Suppressor macrophage (primary cell): ENCODE measurements at places on chromosomes 12 and 14.

DNA sequence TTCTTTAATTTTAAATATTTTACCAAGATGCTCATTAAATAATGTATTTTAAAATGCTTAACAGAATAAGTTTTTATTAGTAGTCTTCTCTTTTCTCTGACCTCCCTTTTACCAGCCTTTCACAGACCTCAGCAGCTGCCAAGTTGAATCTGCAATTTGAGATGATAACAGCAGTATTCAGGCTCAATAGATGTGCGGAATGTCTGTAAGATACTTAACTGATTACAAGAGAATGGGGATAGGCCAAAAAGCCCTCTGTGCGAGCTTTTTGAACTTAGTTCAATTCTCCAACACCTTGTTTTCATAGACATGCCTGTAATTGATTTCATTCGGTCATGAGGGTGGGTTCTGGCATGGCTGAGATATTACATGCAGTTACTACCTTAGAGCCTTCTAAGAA is 277.2 kb downstream of the TMTC2 start:
- no peak for DNase-seq

- no peak for DNase-seq
These were observed 51.0 kb upstream of the SOCS2 start for GRCh38 chr12:93521225-93522080.

DNA sequence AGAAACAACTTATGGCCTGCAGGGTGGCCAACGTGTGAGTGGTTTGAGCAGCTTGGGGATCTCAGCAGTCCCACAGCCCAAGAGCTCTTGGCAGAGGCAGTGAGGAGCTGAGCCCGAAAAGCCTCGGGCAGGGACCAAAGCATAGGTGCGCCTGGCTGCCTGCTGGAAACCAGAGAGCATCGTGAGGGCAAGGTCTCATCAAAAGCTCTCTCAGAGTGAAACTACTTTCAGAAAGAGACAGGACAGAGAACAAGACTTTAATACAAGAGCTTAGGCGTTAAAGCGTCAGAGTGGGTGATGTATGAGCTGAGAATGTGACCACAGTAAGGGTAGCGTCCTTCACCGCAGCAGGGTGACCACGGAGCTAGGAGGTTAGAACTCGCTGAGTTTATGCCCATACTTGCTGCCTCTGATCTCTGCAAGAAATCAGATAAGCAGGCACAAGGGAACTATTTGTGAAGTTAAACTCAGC is 30.8 kb downstream of the LGMN start:
- no peak for DNase-seq

- DNase-seq = no peak
These were observed 451.9 kb upstream of the FBXO33 start for GRCh38 chr14:39884091-39884490.

DNA sequence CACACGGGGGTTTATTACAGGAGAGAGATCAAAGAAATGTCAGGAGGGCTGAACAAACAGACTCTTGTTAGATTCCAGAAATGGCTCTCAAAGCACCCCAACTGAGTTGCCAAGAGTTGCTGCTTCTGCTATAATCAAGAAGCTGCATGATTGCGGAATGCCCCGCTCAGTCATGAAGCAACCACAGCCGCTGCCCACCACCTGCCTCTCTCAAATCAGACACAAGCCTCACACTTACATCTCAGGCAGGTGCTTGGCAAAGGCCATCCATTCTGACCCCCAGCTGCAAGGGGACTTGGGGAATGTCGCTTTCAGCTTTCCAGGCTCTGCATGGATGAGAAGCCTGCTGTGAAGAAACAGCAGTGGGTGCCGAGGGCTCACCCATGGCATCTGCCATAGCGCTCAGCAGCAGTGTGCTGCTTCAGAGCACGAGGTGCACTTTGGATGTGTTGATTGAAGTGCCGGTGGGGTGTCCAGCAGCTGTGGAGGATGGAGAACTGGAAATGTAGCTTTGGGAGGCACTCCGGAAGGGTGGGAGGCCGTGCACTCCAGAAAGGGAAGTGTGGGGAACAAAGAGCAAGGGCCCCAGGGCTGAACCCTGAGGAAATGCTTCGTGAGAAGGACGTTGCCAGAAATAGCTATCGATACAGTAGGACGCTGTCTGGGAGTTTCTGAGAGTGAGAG is 37.7 kb downstream of the LRRC74A start:
- peak; percentile 91 for DNase-seq
